ENCODE measurements at places on chromosomes 2 and 18.

- DNase-seq, result no peak
Observed at GRCh38 chr18:75369026-75369721, 58.3 kb downstream of the SMIM21 start.

DNA sequence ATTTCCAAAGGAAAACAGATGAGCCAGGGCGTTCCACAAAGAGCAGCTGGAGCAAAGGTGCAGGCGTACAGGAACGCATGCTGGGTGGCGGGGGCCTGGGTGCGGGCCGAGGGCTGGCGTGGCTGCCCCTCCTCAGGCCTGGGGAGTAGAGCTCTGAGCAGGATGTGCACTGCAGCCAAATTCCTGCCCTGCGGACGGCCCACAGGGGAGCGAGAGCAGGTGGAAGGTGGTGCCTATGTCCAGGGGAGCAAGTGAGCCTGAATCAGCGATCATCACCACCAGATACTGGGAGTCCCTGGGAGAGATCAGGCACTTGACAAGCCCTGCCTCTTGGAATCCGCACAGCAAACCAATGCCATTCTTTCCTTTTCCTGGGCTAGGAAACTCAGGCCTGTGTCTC, 106.3 kb downstream of the GBX2 start:
- no peak for DNase-seq

GRCh38 chr2:218960309-218961165, 1.1 kb downstream of the CDK5R2 start:
- no peak for DNase-seq

- no peak for DNase-seq
Observed at GRCh38 chr2:3598197-3598910, 3.4 kb downstream of the COLEC11 start.

- DNase-seq, result peak; percentile 27
Observed at GRCh38 chr2:148643421-148643820, 1.1 kb upstream of the EPC2 start.

- DNase-seq, result no peak
Observed at GRCh38 chr2:201618744-201619662, 24.3 kb downstream of the TMEM237 start.

DNA sequence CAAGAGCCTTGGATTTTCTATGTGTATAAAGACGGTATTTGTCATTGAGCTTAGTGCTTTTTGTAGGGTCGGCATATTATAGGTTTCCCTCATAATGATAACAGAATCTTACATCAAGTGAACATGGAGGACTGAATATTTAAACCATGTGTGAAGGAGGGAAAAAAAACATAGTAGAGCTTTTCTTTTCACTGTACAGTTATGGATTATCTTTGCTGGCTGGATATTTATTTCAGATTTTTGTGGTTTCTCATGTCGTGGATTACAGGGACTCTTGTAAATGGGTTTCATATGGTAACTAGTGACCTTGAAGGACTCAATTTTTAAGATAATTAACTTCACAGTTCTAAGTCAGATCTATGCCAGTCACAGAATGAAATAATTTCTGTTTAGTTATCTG, 330.2 kb upstream of the NRP2 start:
- DNase-seq, result no peak

DNA sequence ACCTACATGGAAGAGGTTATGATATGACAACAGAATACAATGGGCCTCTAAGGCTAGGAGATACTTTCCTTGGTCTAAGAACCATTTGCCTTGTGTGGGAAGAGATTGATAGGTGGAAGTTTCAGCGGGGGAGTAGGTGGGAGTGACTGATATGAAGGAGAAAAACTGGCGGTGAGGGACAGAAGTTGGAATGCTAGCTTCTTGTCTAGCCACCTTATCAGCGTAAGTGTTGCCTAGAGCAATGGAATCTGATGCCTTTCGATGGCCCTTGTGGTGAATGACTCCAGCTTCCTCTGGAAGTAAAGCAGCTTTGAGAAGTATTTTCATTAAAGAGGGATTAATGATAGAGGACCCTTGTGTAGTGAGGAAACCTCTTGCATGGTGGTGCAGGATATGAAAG, 121.3 kb upstream of the GULP1 start:
- DNase-seq, result no peak

Data from CD4-positive, alpha-beta T cell (primary cell).